ENCODE measurements at places on chromosomes 16 and 17.

DNA sequence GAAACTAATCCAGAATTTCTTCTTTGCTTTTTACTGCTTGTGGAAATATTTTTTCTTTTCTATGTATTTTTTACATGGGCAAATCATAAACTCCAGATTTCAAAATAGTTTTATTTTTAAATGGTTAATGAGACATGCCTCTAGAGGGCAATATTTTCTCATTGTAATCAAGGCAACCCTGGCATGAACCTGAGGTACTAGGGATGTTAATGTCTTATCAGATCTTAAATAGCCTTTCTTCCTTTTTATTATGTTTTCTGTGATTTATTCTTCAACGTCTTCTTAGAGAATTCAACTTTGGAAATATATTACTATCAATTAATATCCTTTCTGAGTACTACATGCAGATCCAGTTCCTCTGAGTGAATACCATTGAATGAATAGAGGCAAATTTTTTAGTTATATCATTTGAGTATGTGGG lies 324.7 kb downstream of the BCAS3 start:
- DNase-seq, result no peak

DNA sequence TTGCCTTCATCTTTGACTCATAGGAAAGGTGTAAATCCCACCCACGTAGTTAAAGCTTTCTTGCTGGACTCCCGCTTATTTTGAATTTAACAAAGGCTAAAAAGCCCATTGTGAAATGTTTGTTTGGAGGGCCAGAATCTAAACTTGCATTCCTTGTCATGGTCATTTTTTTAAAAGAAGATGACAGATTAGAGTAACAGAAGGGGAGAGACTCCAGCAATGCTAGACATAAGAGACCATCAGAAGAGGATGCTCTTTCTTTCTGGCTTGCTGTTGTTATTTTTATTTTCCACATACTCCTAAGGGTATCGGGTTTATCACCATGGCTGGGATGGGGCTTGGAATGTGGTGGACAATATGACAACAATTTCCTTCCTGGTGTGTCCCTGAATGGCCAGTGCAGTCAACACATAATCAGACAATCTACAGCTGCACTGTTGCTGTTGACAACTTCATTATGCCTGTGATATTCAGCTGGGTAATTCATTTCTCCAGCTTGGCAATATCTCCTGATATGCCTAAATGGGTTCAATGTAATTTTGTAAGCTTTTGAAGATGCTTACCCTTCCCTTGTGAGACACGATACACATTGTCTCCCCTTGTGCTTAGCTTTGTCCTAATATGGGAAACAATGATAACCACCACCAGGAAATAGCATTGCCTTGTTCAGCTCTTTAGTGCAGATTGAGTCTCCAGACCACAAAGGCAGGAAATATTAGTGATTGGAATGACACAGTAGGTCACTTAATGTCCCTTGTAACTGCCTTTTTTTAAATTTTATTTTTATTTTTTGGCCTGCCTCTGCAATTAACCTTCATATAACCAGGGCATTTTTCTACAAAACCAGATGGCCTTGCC lies 164.3 kb downstream of the ANKFN1 start:
- DNase-seq, result no peak

- DNase-seq, result no peak
These were observed 50.5 kb downstream of the SEC14L1 start for GRCh38 chr17:77191244-77191643.

DNA sequence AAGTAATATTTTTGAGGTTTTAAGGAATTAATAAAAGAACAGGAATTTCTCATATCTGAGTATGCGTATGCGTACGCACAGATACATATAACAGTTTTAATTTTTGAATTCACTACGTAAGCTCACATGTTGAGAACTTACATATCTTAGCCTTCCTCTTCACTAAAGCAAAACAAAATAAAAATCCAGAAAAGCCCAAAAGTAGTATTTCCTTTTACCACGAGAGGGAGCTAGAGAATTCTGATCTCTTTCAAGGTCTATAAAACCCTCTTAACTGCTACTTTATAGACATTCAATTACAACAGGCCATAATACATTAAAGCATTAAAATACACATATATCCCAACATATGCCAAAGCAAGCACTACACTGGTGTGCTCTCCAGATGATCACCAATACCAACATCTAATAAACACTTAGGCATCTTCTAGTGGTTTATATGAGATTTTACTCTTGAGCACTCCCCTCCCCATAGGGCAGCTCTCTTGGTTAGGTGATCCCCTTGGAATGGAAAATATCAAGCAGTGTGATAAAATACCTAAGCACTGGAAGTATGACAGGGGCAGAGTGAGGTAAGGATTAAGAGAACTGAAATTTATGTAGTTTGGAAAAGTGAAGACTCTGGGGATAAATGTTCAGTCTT lies 94.0 kb downstream of the SKAP1 start:
- no peak for DNase-seq

DNA sequence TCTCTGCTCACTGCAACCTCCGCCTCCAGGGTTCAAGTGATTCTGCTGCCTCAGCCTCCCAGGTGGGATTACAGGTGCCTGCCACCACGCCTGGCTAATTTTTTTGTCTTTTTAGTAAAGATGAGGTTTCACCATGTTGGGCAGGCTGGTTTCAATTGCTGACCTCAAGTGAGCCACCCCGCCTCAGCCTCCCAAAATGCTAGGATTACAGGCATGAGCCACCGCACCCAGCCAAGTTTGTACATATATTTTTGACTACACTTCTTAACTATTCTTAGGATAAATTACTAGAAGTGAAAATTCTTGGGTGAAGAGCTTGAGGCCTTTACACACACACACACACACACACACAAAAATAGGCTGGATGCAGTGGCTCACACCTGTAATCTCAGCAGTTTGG lies 1.4 kb upstream of the ITGAM start:
- DNase-seq, result no peak

DNA sequence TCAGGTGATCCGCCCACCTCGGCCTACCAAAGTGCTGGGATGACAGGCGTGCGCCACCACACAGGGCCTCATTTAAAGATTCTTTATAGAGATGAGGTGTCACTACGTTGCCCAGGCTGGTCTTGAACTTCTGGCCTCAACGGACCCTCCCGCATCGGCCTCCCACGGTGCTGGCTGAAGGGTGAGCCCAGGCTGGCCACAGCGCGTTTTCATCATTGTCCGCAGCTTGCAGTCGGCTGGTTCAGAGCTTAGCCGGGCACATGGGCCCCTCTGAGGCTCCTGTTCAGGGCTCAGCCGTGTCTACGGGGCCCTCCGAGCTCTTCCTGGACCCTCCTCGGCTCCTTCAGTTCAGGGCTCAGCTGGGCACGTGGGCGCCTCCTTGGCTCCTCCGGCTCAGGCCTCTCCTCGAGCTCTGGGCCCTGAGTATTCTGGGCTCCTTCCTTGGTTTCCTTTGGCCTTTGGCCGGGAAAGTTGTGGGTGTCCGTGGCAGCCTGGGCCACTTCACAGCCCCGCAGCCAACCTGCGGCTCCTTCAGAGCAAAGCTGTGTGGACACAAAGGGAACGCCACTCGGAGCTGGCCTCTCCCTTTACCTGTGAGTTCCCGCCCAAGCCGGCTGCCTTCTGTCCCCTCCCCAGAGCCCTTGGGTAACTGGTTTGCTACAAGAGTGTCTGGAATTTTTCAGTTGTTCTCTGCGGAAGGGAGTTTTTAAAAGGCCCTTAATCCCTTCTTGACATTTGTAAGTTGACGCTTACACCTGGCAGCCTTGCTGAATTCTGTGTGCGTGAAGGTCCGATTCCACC lies 1.2 kb upstream of the MSLN start:
- no peak for DNase-seq

DNA sequence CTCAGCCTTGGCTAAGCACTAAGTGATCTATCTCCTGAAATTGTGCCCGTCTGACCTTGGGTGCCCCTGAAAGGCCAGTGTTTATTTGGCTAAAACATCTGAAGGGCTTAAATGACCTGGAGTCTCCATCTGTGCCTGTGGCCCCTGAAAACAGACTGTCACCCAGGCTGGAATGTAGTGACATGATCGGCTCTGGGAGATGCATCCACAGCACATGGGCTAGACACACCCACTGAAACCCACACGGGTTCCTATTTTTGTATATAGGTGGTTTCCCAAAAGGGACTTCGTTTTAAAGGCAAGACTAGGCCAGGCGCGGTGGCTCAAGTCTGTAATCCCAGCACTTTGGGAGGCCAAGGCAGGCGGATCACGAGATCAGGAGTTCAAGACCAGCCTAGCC lies 13.5 kb downstream of the CEP295NL start:
- DNase-seq, result no peak

- DNase-seq, result no peak
These were observed 481 bp downstream of the LYRM1 start for GRCh38 chr16:20901068-20901435.

- DNase-seq, result no peak
These were observed 243.5 kb downstream of the GSG1L start for GRCh38 chr16:27819881-27820610.

- no peak for DNase-seq
These were observed 26.8 kb upstream of the DLX3 start for GRCh38 chr17:50021681-50022370.

DNA sequence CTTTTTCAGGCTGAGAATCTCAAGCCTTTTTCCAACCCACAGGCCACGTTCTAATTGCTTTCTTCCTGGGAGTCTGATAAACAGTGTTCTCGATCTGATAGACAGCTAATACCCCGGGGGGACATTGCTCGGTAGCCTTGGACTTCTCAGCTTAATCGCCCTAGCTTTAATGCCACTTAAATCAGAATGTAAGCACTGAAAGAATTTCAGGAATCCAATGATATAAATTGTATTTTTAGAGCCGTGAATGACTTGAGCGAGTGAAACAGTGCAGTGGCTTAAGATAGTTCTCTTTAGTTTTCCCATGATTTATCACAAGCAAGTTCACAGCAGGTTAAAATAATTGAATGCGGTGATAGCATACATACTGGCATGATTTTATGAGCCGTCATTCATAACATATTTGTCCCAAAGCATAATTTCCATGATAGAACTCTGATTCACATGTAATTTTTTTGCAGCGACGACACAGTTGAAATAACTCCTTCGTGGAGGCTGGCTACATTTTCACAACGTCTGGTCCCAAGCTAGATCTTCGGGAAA lies 116.1 kb upstream of the MYOCD start:
- DNase-seq, result no peak

GRCh38 chr17:1033503-1033902 lies 36.6 kb downstream of the TIMM22 start:
- DNase-seq, result no peak

DNA sequence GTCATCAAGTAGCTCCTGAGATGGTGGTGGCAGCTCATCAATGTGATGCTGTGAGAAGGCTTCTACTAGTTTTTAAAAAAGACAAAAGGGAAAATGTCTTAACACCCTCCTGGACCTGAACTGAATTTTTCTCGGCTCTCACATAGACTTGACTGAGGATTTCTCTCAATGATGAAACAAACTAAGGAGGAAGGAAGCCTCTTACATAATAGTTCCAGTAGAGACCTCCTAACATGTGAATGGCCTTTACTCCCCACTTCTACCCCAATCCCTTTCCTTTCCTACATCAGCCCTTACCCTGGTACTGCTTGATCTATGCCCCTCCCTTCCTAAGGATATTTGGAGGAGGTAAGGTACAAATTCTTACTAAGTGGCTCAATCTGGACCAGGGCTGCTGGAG lies 54.8 kb upstream of the MTMR4 start:
- no peak for DNase-seq

- no peak for DNase-seq
These were observed 406.3 kb downstream of the WWOX start for GRCh38 chr16:78505544-78506366.

DNA sequence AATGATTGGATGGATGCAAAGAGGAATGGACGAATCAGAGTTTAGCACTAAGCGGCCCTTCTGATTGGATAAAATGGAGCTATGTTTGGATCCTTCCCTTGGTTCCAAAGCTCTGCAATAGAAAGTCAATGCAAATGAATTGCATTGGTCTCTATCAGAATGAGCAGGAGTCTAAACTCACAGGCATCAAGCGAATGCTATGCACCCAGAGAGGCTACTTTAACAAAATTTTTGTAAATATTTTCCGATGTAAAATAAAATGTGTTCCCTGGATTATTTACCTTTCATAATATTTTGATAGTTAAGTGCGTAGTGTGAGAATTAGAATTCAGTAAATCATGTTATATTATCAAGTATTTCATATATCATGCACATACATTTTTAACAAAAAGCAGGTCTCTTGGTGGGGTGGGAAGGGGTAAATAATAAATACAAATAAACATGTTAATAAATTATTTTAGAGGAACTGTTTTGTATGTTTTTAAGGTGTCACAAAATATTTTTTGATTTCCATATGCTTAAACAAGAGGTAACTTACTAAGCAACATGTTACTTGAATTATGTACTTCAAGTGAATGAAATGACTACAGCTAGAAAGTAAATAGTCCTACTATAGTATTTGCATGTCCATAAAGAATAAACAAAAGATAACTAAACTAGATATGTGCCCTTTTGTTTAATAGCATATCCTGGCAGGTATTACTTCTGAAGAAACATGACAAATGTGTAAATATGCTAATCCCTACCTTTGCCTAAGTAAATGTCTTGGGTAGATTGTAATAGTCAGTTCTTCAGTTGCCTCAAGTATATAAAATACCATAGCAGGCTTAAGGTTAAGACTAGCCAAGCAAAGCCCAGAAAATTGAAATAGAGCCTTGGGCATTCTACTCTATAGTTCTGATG lies 4.4 kb upstream of the UNK start:
- DNase-seq, result no peak

GRCh38 chr17:13531721-13532120 lies 70.0 kb downstream of the HS3ST3A1 start:
- DNase-seq, result no peak

DNA sequence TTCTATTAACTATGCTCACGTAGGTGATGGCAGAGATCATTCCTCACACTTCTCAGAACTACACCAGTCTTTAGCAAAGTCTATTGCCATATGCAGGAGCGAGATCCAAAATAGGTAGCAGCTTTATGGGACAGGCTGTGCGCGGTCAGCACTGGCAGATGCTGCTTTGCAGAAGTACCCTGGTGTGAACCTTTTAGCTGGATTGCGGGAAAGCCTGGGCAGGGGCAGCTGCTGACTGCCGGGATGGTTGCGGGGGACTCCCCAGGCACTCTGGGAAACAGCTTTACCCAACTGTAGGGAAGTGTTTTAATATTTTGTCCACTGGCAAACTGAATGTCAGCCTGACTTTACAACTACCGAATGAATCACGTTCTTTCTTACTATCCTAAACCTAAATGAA lies 251.3 kb downstream of the HS3ST3A1 start:
- DNase-seq, result no peak

DNA sequence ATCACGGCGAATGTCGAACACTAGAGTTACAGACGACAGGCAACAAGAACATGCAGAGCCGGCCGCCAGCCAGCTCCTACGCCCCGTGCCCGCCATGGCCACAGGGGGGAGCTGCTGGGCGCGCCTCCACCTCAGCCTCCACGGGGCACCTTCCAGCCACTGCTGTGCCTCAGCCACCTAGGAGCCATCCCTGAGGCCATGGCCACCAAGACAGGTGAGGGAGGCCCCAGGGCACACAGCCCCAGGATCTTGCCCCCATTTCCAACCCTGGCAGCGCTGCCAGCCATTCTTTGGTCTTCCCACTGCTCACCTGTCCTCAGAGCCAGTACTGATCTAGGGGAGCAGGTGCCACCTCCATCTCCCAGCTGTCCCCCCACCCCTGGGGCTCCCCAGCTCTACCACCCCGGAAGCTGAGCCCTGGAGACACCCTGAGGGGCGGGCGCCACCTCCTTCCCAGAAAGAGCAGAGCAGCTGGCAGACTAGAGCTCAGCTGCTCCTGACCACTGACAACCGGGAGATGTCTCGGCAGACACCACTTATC lies 11.8 kb downstream of the GNPTG start:
- DNase-seq, result no peak

All from iPS DF 6.9 (cell line).